ENCODE measurements at places on chromosomes 7 and 10.
A peak's percentile ranks its signal among the peaks of the same experiment; 100 is the strongest.

GRCh38 chr10:71621231-71622153 lies 98.1 kb downstream of the C10orf105 start:
- DNase-seq = no peak

GRCh38 chr10:32077896-32078485 lies 21.8 kb upstream of the KIF5B start:
- DNase-seq = peak; percentile 73

DNA sequence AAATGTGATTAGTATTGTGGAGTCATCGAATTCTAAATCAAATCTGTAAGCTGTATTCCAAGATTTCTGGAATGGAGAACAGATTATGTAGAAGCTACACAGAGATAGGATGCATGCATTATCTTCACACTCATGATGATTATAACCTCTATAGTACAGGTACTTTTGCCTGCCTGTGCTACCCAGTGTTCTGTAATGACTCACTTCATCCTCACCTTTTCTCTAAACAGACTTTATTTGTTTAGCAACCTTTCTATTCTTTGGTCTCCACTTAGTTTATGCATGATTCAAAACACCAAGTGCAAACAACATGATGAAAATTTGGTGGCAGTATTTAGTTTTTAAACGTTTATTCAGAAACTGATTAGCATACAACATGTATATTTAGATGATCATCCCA lies 68.4 kb upstream of the PRPS1L1 start:
- DNase-seq = no peak

GRCh38 chr10:103310197-103310596 lies 33.3 kb downstream of the INA start:
- DNase-seq = no peak

DNA sequence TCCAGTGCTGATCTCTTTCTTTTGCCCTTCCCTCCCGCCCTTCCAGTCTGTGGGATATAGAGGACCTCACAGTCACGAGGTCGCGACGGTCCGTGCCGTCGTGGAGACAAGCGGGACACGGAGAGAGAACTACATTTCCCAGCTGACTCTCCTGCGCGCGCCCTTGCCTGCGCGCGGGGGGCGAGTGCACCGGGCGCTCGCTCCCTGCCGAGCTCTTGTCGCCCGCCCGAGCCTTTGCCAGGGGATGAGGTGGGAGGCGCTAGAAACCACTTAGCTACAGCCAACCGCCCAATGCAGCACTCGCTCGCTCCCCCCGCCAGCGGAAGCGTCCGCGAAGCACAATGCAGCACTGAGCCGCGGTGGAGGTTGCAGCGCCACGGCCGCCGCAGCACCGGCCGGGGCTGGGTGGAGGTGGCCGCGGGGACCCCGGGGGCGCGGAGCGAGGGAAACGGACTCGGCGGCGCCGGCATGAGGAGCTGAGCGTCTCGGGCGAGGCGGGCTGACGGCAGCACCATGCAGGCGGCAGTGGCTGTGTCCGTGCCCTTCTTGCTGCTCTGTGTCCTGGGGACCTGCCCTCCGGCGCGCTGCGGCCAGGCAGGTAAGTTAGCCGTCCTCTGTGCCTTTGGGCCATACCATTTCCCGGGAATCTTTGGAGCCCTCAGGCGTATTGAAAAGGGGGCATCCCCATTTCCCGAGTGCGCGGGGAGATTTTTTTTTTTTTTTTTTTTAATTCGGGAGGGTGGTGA lies at the start of gene ADAM22:
TSS of gene ADAM22 (plus strand) at position 299 of the 746 bp plus-strand sequence. CDS start at position 514, 215 bp downstream.
- DNase-seq = peak; percentile 60

GRCh38 chr10:60846173-60846572 lies 67.9 kb downstream of the CDK1 start:
- peak; percentile 39 for DNase-seq

DNA sequence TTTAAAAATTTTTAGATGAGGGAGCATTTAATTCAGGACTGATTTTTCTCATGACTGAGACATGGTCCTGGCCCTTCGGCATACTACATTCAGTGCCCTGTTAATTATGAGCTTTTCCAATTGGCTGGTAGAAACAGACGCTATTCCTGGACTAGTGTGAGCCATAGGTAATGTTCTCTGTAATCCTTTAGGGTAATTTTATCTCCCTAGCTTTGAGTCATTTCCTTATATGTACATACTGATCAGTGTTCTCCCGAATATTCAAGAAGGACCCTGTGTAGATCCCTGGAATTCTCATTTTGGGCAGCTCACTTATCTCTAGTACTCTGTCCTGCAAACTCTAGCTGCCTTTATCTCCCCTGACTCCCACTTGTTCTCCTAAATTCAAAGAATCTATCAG lies 92.6 kb upstream of the NPY start:
- no peak for DNase-seq

GRCh38 chr10:34155812-34156211 lies 659.3 kb downstream of the PARD3 start:
- no peak for DNase-seq

- DNase-seq = no peak
These were observed 191.9 kb downstream of the RPS24 start for GRCh38 chr10:78225594-78225993.

- peak; percentile 13 for DNase-seq
These were observed 38.4 kb downstream of the PTPRE start for GRCh38 chr10:127945341-127945758.

DNA sequence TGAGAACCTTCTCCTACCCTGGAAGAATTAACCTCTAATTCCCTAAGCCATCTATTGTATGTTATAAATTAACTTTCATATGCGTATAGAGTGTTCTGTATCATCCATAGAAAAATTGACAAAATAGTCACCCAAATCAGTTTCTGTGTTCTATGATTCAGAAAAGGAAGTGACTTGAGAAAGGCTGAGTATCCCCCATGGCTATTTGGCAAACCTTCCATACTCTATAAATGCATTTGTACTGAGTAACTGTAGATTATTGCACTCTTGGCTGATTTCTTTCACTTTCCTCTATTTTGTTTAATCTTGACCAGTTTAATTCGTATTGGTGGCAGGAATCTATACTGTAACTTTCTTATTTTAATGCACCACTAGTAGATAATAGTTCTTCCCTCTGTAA lies 182.2 kb downstream of the HTR7 start:
- DNase-seq = no peak

- no peak for DNase-seq
These were observed 442.7 kb downstream of the IPMK start for GRCh38 chr10:57825015-57825414.

All from HTR-8/SVneo (cell line).